ENCODE measurements at places on chromosomes 6 and 20.
A peak's percentile ranks its signal among the peaks of the same experiment; 100 is the strongest.

- peak; percentile 95 for DNase-seq
Observed at GRCh38 chr6:170584181-170584953, at the start of gene PDCD2. PDCD2 (minus strand) TSS chr6:170584637; CDS start chr6:170584581, 56 bp downstream.

- no peak for DNase-seq
Observed at GRCh38 chr6:45590226-45590625, 212.5 kb upstream of the SUPT3H start.

GRCh38 chr6:112356994-112357393 lies 9.9 kb downstream of the RFPL4B start:
- no peak for DNase-seq

GRCh38 chr20:47099825-47100441 lies 205.3 kb downstream of the EYA2 start:
- no peak for DNase-seq

- peak; percentile 28 for DNase-seq
Observed at GRCh38 chr20:40160097-40160550, 528.9 kb downstream of the MAFB start.

DNA sequence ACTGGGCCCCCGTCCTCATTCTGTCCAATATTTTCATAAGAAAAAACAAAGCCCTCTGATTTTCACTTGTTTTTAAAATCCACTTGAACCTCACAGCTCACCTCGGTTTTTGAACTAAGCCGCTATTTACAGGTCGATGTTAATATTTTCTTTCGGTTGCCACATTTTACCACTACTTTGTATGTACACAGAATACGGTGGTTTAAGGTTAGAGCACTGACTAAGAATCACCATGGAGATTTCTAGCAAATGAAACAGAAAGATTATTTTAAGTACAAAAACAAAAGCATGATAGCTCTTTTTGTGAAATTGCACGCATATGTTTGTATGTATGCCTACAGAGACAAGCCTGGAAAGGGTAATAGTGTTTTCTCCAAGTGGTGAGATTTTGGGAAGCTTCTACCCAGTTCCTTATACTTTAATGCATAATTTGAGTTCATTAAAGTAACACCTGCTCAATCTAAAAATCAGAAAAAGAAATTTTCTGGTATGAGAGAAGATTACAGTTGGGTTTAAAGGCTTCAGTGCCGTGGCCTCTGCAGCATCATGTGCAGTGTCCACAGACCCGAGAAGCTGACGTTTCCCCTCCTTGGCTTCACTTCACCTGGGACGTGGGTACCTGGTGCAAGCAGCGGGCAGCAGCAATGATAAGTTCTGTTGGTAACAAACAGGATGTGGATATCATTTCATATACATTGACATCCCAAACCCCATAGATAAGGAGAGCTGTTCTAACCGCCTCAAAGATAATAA lies 144.0 kb downstream of the UST start:
- DNase-seq = no peak
